ENCODE measurements at places on chromosomes 12 and 14. TPM values are rescaled to one million over a fixed set of nuclear protein-coding genes. Genes with fewer than 3 reads are reported as not detected.

The SAMD15 gene
- total RNA-seq: not detected

The PTGR2 gene
- total RNA-seq: 1.6 TPM

The TAS2R42 gene
- not detected for total RNA-seq

The NOVA1 gene
- total RNA-seq: not detected

The BRF1 gene
- total RNA-seq: 49.8 TPM

The SLC10A1 gene
- total RNA-seq: not detected

- H3K4me1 ChIP-seq: peaks cover 36% of the 10 kb centered on the region
- H3K27ac ChIP-seq: peak overlapping the region; percentile 56
- no peaks in the 10 kb centered on the region for H3K27me3 ChIP-seq
- no peaks in the 10 kb centered on the region for H3K36me3 ChIP-seq
Measured at GRCh38 chr12:53231671-53231920, 413 bp downstream of the RARG start.

DNA sequence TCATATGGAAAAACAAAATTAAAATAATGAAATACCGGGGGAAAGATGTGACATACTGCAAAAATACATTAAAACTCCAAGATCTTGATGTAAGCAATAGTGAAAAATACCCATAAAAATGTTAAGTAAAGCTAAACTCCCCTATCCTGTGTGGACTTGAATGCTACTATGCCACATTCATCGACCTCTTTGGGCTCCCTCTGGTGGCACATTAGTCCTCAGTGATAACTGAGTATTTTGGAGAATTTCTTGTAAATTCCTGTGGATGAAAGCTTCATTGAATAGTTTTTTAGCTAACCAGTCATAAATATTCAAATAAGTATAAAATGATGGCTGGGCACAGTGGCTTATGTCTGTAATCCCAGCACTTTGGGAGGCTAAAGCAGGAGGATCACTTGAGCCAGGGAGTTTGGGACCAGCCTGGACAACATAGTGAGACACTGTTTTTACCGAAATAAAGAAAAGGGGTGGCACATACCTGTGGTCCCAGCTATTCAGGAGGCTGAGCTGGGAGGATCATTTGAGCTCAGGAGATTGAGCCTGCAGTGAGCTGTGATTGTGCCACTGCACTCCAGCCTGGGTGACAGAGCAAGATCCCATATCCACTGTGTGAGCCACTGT is 42.4 kb upstream of the SGPP1 start:
- peaks cover 4% of the 10 kb centered on the region for H3K4me1 ChIP-seq
- no peaks in the 10 kb centered on the region for H3K36me3 ChIP-seq
- H3K27me3 ChIP-seq: no peaks in the 10 kb centered on the region
- DNase-seq: no peak
- H3K27ac ChIP-seq: no peak overlapping the region

DNA sequence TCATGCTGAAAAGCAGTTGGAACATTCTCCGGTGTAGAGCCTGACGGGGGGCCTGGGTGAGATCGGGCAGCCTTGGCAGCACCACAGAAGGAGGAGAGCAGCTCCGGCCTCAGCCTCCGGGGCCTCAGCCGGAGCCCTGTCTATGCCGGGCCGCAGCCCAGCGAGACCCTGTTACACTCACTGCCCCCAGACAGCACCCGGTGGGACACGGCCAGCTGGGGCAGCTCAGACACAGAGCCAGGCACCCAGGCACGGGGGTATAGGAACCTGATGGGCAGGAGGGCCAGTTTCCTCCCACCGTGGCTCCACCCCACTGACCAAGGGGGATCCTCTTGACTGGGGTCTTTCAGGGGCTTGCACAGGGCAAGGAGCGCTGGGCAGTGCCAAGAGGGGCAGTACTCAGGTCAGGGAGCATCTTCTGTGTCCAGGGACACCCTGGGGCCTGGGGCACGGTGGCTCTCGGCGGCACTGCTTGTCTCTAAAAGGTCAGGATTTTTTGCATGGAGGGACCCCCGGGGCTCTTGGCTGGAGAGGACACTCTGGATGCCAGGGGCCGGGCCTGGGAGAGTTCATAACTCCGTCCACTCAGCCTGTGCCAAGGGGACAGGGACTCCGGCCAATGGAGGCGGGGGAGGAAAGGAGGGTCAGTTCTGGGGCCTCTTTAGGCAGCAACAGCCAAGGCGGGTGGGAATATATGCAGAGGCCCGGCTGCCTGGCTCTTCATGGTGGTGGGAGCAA is 9.4 kb downstream of the INF2 start:
- DNase-seq: no peak
- no peaks in the 10 kb centered on the region for H3K36me3 ChIP-seq
- no peak overlapping the region for H3K4me3 ChIP-seq
- peaks cover 25% of the 10 kb centered on the region for H3K4me1 ChIP-seq
- H3K27ac ChIP-seq: no peak overlapping the region

DNA sequence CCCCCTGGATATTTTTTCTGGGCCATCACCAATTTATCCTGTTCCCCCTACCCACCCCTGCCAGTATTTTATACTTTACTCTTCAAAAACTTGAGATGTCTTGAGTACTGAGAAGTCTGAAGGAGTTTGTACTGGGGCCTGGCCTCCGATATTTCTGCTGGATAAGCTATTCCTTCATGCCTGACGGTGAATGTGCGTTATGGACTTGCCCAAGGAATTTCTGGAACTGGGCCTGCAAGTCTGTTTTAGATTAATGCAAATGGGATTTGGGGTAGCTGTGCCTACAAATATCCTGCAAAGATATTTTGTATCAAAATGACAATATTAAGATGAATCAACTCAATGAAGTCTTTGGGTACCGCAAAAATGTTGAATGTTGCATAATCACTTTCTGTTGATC is at the start of gene PTCSC3:
TSS of gene PTCSC3 (minus strand) at position 199 of the 400 bp plus-strand sequence.
- no peaks in the 10 kb centered on the region for H3K4me1 ChIP-seq
- no peaks in the 10 kb centered on the region for H3K36me3 ChIP-seq
- H3K27me3 ChIP-seq: no peaks in the 10 kb centered on the region
- no peak for DNase-seq

- no peaks in the 10 kb centered on the region for H3K27me3 ChIP-seq
- H3K4me1 ChIP-seq: no peaks in the 10 kb centered on the region
- H3K27ac ChIP-seq: no peak overlapping the region
Measured at GRCh38 chr14:38718519-38718918, 384.5 kb downstream of the SEC23A start.

DNA sequence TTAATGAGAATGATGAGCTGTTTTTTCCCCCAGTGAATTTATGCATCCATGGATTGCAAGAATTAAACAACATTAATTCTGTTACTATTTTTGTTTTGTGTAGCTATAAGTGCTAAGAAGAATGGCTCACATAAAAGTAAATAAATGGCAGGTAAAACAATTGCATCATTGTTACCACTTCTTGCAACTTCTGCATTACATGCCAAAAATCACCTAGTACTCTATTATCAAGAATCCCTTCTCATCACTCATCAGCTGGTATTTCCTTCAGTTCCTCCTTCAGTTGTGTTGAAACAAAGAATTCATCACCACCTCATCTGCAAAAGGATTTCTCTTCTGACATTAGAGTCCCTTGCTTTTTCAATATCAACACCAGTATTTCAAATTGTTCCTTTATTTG is 773 bp downstream of the A2M start:
- H3K4me3 ChIP-seq: no peak overlapping the region
- H3K27me3 ChIP-seq: no peaks in the 10 kb centered on the region
- H3K27ac ChIP-seq: no peak overlapping the region
- no peaks in the 10 kb centered on the region for H3K4me1 ChIP-seq
- no peaks in the 10 kb centered on the region for H3K36me3 ChIP-seq
